ENCODE measurements at places on chromosomes 2 and 18. TPM values are rescaled to one million over a fixed set of nuclear protein-coding genes. Genes with fewer than 3 reads are reported as not detected.

IGFBP5 gene
- total RNA-seq, result 0.20 TPM

ADI1 gene
- 39.6 TPM for total RNA-seq

GNAL gene
- 4.4 TPM for total RNA-seq

UGT1A1 gene
- total RNA-seq, result 0.31 TPM

INPP5D gene
- total RNA-seq, result 21.8 TPM

DPYSL5 gene
- not detected for total RNA-seq

ARHGAP15 gene
- not detected for total RNA-seq

MC2R gene
- not detected for total RNA-seq

SPEG gene
- 24.9 TPM for total RNA-seq

KCNG2 gene
- total RNA-seq, result not detected

GALNT3 gene
- 96.5 TPM for total RNA-seq

HOXD10 gene
- not detected for total RNA-seq

LBX2 gene
- total RNA-seq, result 0.61 TPM

LRRC30 gene
- total RNA-seq, result not detected

GAL3ST2 gene
- total RNA-seq, result not detected

VWC2L gene
- total RNA-seq, result not detected

NDUFB3 gene
- 143 TPM for total RNA-seq

IL1RN gene
- total RNA-seq, result 28.9 TPM

TPO gene
- not detected for total RNA-seq

CHRNG gene
- not detected for total RNA-seq

CD226 gene
- 0.75 TPM for total RNA-seq

SKA1 gene
- total RNA-seq, result 29.4 TPM

DHX57 gene
- 26.6 TPM for total RNA-seq

SERPINB13 gene
- total RNA-seq, result 5.9 TPM

PLCL1 gene
- total RNA-seq, result not detected

METTL21A gene
- total RNA-seq, result 12.5 TPM

ALPI gene
- total RNA-seq, result not detected

TCF4 gene
- total RNA-seq, result 7.3 TPM

ASB18 gene
- total RNA-seq, result not detected

SP140L gene
- total RNA-seq, result 11.7 TPM

CYP20A1 gene
- 12.6 TPM for total RNA-seq

TFPI gene
- total RNA-seq, result 0.42 TPM

GPAT2 gene
- 2.8 TPM for total RNA-seq

LCT gene
- not detected for total RNA-seq

STPG4 gene
- 0.07 TPM for total RNA-seq

RNF125 gene
- 1.7 TPM for total RNA-seq

IL36B gene
- not detected for total RNA-seq

GCG gene
- not detected for total RNA-seq

ANTXR1 gene
- total RNA-seq, result 31.0 TPM

SKOR2 gene
- not detected for total RNA-seq

SATB2 gene
- total RNA-seq, result 2.8 TPM

SLC23A3 gene
- 0.75 TPM for total RNA-seq

IGFBP2 gene
- total RNA-seq, result 46.8 TPM

WDSUB1 gene
- total RNA-seq, result 5.7 TPM

BIRC6 gene
- 52.1 TPM for total RNA-seq
